ENCODE measurements at places on chromosomes 7 and 10. TPM values are rescaled to one million over a fixed set of nuclear protein-coding genes. Genes with fewer than 3 reads are reported as not detected.

Gene KIF11
- total RNA-seq = 3.1 TPM

Gene GAD2
- total RNA-seq = not detected

Gene EN2
- 0.56 TPM for total RNA-seq

Gene SLC26A5
- 5.3 TPM for total RNA-seq

- H3K4me1 ChIP-seq = no peaks in the 10 kb centered on the region
- H3K4me3 ChIP-seq = no peak overlapping the region
- DNase-seq = no peak
- H3K27ac ChIP-seq = no peak overlapping the region
- H3K27me3 ChIP-seq = no peaks in the 10 kb centered on the region
- H3K36me3 ChIP-seq = no peaks in the 10 kb centered on the region
Observed at GRCh38 chr7:15571301-15571878, 9.6 kb upstream of the AGMO start.

DNA sequence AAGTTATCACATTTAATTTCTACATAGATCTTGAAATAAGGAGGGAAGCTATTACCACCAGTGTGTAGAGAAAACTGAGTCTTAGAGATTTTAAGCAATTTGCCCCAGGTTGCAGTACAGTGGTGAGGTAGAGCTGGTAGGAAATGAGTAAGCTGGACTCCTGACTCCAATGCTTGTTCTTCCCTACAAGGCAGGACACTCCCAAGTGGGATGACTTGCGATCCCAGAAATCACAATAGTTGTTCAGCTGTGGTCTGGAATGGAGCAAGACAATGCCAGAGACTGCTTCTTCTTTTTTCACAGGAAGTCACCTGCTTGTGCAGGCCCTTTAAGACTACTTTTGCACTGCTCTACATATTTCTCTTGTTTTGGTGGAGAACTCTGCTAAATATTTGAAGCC, 327.2 kb upstream of the BMPER start:
- no peak overlapping the region for H3K4me3 ChIP-seq
- H3K4me1 ChIP-seq = no peaks in the 10 kb centered on the region
- no peaks in the 10 kb centered on the region for H3K36me3 ChIP-seq
- H3K27me3 ChIP-seq = no peaks in the 10 kb centered on the region

DNA sequence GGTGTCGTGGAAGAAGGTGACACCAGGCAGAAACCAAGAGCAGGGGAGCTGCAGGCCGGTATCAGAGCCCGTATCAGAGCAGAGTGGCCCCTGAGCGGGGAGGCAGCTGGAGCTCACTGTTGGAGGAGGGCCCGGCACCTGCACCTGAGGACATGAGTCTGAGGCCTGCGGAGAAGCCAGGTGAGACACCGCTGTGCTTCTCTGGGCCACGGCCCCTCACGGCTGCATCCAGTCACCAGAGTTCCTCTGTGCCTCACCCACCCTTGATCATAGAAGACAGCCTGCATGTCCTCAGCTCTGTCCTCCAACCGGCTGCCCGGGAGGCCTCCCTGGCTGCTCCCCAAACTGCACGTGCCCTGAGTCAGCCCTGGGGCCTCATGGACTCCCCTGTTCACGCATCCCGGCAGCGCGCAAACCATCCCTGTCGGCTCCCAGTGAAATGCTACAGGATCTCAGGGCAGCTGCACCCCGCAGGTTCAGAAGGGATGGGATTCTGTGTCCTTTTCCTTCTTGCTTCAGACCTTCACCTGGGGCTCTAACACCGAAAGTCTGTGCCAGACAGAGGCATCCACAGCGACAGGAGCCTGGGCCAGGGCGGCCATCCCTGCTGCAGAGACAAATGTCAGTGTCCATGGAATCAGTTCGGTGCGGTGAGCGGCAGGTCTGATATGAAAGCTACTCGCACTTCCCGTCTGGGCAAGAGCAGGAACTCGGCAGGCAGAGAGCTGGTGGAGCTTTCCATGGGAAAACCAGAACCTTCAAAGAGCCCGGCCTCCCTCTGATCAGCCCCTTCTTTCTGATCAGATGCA, 111.9 kb upstream of the FAM20C start:
- no peak for DNase-seq
- H3K4me3 ChIP-seq = no peak overlapping the region
- peaks cover 4% of the 10 kb centered on the region for H3K4me1 ChIP-seq
- no peaks in the 10 kb centered on the region for H3K36me3 ChIP-seq
- peaks cover 3% of the 10 kb centered on the region for H3K27me3 ChIP-seq

- peak; percentile 77 for DNase-seq
- no peaks in the 10 kb centered on the region for H3K27me3 ChIP-seq
- peaks cover 37% of the 10 kb centered on the region for H3K4me1 ChIP-seq
Observed at GRCh38 chr10:128067691-128068397, 58.4 kb downstream of the MKI67 start.

DNA sequence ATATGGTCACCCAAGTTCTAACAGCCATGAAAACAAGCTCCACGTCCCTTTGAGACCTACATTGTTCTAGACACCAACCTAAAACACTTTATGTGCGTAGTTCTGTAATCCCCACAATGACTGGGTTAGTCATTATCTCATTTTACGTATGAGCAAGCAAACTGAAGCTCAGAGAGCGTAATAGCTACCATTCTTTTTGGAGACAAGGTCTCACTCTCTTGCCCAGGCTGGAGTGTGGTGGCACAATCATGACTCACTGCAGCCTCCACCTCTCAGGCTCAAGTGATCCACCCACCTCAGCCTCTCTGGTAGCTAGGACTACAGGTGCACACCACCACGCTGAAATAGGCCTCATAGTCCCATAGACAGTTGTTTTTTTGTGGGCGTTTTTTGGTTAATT, 10.5 kb downstream of the DAGLB start:
- H3K27ac ChIP-seq = no peak overlapping the region
- peaks cover 3% of the 10 kb centered on the region for H3K36me3 ChIP-seq
- no peak overlapping the region for H3K4me3 ChIP-seq
- no peak for DNase-seq
- peaks cover 11% of the 10 kb centered on the region for H3K4me1 ChIP-seq

- H3K27ac ChIP-seq = no peak overlapping the region
- H3K27me3 ChIP-seq = no peaks in the 10 kb centered on the region
- no peaks in the 10 kb centered on the region for H3K4me1 ChIP-seq
Observed at GRCh38 chr7:139598642-139599041, 75.2 kb downstream of the CLEC2L start.

DNA sequence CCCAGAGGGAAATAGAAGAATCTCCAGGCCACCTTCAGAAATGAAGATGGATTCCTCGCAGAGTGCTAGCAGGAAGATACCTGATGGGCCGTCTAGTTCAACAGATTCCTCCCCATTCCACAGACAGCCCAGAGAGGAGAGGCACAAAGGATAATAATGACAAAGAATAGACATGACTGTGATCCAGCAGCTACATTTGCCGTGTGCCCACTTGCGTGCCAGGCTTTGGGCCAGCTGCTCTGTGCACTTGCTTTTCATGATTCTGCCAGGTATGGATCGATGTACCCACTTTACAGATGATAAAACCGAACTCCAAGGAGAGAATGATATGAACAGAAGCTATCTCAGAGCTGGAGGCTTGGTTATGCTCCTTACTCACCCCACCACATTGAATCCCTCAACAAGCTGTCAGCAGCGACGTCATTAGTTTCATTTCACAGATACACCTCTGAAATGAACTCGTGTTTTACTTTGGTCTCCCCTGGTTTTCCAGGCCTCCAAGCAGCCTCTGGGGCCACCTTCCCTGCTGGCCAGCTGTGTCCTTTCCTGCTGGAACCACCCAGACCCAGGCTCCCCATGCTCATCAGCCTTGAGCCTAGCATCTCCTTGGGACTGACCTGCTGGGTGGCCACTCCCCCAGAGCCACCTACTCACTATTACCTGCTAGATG, 11.9 kb upstream of the WDFY4 start:
- no peaks in the 10 kb centered on the region for H3K4me1 ChIP-seq
- H3K27me3 ChIP-seq = peaks cover 11% of the 10 kb centered on the region
- DNase-seq = no peak
- H3K4me3 ChIP-seq = no peak overlapping the region
- no peak overlapping the region for H3K27ac ChIP-seq

- H3K4me3 ChIP-seq = no peak overlapping the region
- no peak for DNase-seq
- no peaks in the 10 kb centered on the region for H3K4me1 ChIP-seq
- H3K27ac ChIP-seq = no peak overlapping the region
Observed at GRCh38 chr10:104445359-104445758, 91.7 kb downstream of the CFAP58 start.

DNA sequence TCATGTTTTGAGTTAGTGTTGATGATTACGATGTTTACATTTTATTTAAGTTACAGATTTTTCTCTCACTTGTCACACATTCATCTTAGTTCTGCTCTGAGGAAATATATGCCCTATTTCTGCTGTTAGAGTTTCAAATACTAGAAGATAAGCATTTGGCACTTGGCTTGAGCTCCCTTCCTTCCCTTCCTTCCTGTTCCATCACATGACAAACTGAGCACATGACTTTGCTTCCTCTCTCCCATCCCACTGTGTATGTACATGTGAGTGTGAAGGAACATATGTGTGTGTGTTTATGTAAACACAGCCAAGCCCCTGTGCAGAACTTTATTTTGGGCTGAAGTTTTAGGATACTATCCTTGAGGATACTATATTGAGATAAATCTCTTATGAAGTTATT, 795.9 kb upstream of the IGFBP3 start:
- no peaks in the 10 kb centered on the region for H3K27me3 ChIP-seq
- no peak overlapping the region for H3K27ac ChIP-seq
- no peaks in the 10 kb centered on the region for H3K4me1 ChIP-seq
- H3K4me3 ChIP-seq = no peak overlapping the region

DNA sequence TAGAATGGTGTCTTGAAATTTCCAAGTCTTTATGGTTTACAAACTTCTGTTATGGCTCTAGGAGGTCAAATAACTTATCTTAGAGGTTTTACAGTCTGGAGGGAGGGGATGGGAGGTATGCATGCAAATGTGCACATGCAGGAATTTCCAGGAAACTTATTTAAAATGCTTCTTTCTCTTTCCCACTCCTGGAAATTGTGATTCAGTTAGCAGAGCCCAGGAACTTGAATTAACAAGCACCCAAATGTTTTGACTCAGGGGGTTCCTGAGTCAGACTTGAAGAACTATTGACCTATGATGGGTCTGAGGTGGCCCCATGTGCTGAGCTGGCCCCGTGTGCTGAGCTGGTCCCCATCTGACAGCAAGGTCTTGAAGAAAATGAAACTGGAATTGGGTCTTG, 669.4 kb downstream of the INHBA start:
- no peak overlapping the region for H3K4me3 ChIP-seq
- DNase-seq = no peak
- H3K36me3 ChIP-seq = no peaks in the 10 kb centered on the region
- no peaks in the 10 kb centered on the region for H3K4me1 ChIP-seq
- H3K27me3 ChIP-seq = no peaks in the 10 kb centered on the region
- no peak overlapping the region for H3K27ac ChIP-seq

- H3K4me3 ChIP-seq = peak overlapping the region; percentile 93
- H3K27ac ChIP-seq = peak overlapping the region; percentile 91
- H3K27me3 ChIP-seq = no peaks in the 10 kb centered on the region
Observed at GRCh38 chr10:102450374-102451104, 804 bp downstream of the C10orf95 start.

Data from suprapubic skin (tissue), 4 donors.